ENCODE measurements at places on chromosomes 11 and 22.

- no peak for DNase-seq
Measured at GRCh38 chr11:10623797-10624761, 55.6 kb upstream of the LYVE1 start.

DNA sequence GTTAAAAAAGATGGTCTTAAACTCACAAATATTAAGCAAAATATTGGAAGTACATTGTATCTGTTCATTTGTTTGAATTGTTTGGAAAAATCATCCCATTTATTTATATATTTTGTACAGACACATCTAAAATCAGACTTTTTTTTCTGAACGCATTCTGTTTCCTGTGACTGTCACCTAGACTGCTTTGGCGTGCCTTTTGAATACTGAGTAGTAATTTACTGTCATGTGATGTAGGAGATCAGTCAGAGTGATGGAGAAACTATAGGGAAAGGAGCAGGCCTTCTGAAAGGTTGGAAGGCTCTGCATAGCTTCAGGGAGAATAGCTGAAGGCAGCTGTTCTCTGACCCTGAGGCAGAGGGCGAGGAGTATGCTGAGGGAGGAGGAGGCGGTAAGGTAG, 452.0 kb upstream of the ARHGAP42 start:
- DNase-seq = no peak

GRCh38 chr11:96027021-96027420, 103.1 kb upstream of the MTMR2 start:
- DNase-seq = no peak

DNA sequence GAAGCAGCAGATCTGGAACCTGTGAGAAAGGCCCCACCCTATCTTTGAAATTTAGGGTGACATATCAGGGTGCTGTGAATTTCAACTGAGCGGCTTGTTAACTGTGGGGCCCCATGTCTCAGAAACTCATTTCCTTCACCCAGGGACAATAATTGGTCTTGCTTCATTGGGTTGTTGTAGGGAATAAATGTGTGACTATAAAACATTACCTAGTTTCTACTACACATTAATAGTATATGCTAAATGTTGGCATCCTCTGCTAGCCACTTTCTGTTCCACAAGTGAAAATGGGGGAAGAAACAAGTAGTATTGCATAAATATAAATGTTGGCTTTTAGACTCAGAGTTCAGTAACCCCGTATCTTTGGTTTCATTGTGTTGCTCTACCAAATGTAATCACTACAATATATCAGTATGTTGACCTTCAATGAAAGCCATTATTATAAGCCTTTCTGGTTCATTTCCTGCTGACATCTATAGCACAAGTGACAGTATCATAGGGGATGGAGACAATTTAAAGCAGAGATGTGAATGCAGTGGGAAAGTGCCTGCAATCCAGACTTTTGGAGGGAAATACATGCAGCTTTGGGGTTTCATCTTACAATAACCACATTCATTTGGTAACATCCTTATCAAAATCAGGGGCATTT, 905.5 kb upstream of the RAG2 start:
- DNase-seq = no peak

GRCh38 chr11:89321401-89321800, 143.7 kb downstream of the TYR start:
- no peak for DNase-seq

DNA sequence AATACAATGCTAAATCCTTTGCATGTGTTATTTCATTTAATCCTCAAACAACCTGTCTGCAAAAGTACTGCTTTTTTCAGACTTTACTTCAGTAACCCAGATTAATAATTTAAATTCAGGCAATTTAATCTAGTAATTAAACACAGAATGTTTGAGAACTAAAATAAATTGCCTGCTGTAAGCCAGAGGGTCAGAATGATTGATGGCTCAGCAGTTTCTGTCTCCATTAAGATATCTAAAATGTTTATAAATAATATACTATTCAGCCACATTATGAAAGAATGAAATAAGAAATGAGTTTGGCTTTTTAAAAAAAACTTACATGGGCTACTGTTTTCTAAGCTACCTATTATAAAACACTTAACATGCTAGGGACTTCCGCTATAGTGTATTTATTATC, 846.0 kb downstream of the FAM181B start:
- no peak for DNase-seq

DNA sequence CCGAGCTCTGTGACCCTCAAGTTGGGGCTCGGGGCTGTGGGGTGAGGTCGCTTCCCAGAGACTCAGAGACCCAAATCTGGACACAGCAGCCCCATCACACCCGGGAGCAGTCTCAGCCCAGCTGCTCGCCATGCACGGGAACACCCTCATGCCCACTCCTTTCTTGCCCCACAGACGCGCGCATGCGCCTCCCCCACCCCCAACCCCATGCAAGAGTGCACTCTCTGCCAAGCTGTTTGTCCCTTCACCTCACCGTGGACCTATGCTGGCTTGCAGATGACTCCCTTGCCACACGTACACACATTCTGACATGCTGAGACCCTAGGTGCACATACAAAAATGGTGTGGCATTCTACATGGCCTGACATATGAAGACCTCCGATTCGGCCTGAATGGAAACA, 478 bp upstream of the CD248 start:
- peak; percentile 59 for DNase-seq

DNA sequence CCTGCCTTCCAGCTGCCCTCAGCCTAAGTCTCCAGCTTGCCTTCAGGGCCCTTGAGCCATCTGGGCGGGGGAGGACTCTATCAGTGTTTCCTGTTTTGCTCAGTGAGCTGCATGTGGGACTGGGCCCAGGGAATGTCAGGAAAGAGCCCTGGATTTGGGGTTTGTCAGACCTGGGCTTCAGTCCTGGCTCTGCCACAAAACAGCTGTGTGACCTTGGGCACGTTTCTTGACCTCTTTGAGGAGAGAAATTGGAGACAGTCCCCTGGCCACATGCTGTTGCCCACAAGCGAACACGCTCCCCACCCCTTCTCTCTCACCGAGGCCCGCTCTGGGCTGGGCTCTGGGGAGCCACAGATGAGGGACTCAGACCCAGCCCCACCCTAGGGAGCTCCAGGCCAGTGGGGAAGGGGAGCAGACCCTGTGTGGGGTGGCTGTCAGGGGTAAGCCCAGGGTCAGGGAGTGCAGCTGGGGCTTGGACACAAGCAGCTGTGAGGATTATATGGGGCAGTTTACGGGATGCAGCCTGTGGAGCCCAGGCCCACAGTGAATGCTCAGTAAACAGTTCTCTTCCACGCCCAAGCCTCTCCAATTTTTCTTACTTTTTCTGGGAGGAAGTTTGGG, 12.3 kb downstream of the MYO7A start:
- peak; percentile 59 for DNase-seq

DNA sequence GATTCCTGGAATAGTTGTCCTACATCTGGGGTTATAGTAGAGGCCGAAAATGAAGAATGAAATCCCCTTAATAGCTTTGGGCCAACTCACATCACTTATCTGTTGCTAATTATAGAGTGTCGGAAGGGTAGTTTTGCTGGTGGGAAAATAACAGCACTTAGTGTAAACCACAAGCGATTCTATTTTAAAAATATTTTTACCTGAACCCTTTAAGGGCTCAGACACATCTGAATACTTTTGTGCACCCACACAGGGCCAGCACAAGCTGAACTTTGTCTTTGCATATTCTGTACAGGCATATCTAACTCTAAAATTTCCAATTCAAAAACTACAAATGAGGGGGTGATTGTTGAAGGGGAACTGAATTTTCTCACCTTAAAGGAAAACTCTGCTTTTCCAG, 27.6 kb downstream of the SLC6A5 start:
- no peak for DNase-seq

DNA sequence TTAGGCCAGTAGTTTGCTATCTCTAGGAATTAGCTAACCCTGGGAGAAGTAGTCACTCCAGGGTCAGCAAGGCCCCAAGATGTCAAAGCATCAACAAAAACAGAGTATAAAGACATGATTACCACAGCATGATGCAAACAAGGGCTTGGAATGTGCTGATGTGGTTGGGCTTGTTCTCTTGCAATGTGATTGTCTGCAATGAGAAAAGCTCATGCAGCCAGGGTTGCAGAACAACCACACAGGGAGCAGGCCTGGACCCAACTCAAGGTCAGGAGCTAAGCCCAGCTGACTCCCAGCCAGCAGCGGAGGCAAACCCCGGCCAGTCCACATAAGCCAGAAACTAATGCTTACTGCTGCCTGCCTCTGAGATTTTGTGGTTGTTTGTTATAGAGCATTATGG, 132.4 kb upstream of the ZC3H12C start:
- no peak for DNase-seq

DNA sequence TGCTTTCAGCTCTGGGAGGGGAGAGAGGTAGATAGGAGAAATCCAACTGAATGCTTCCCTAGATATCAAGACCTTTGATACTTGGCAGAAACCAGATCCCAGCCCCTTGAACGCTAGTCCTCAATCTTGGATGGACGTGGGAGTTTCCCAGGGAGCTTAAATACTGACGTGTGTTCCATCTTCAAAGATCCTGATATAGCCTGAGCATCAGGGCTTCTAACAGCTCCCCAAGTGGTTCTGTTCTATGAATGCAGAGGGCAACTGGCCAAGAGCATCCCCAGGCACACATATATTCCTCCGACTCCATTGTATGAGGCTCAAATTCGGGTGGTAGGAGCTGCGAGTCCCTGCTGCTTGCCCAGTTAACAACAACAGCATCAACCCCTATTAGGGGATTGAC, 8.7 kb upstream of the ACCS start:
- DNase-seq = no peak

DNA sequence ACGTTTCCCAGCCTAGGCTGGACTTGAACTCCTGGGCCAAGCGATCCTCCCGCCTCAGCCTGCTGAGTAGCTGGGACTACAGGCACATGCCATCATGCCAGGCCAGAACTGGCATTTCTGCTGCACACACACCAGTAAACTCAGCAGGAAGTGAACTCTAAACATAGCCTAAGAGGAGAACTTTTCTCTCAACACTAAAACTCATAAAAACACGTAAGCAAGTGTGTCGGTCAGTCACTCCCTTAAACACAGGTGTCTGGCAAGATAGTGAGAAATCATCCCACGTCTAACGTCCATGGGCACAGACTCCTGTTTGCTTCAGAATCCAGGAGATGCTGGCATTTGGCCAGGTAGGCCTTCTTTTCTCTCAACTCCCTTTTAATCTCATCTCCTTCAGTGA, 104.8 kb downstream of the RPL27A start:
- DNase-seq = peak; percentile 62

DNA sequence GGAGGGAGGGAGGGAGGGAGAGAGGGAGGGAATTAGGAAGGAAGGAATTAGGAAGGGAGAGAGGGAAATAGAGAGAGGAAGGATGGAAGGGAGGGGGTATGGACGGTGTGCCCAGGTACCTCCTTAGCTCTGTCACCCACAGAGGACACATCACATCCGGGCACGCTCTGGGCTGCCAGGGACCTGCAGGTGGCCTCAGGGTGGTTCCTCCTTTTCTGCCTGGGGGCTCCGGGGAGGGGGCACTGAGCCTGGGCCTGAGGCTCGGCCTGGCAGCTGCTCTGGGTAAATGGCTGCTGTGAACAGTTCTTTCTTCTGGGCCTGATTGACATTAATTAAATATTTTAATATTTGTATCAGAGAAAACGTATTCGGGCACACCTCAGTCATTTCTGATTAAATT, 733.5 kb downstream of the BRD1 start:
- no peak for DNase-seq

DNA sequence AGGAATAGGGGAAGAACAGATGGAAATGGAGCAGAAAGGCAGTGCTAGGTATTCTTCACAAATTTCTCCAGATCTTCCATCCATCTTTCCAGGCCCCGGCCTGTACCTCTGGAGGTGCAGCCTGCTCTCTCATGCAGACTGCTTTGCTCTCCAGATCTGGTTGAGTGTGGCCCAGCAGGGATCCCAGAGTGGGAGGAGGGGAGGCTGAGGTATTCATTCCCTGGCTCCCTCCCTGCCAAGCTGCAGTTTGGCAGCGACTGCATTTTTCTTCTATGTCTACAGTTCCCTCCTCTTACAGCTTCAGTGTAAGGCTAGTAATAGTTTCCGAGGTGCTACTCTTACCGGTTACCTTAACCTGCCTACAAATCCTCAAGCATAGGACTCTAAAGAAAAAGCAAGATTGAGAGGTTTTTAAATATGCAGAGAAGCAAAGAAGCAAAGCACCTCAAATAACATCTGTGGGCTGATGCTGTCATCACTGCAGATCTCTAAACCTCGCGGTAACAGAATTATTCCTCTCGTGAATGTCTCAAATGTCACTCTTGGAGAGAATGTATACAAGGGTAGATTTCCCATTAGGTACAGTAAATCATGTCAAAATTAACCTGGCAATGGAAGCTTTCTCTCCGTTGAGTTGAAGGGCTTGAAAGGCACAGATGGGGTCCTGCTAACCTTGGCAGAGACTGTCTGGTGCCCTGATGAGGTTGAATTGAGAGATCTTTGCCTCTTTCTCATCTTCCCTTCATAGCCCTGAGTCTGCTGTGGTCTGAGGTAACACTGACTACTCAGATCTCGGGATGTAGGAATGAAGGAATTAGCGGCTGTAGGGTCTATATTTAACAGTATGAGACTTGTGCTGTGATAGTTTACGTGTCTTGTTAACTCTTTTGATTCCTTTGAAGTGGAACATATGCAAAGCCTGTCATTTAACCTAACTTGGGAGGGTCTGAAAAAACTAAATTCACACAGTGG, 297.9 kb upstream of the C11orf87 start:
- DNase-seq = no peak

GRCh38 chr11:63290285-63290684, 46.9 kb upstream of the SLC22A25 start:
- no peak for DNase-seq

GRCh38 chr22:26502688-26503561, 9.3 kb downstream of the TFIP11 start:
- DNase-seq = no peak

DNA sequence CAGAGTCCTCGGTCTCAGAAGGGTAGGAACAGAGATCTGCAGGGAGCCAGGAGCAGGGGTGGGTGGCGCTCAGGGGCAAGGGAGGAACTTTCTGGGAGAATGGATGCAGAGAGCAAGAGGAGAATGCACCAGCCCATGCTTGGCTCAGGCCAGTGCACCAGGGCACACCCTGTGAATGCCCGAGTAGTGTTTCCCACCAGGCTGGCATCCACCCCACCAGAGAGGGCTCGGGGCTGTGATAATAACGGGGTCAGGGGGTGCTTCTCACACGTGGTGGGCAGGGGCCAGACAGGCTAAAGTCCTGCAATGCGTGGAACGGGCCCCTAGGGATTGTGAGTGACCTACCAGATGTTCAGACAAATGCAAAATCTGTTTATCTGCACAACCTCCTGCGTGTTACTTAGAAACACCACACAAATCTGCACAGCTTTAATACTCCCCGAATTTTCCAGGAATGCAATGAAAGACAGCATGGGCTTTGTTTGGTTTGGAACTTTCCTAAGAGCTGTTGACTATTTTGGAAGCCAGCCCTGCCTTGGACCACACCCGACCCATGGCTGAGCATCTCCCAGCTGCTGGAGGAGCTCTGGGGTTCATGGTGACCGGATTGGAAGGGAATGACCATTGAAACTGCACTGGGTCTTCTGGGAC, 368.3 kb downstream of the SHANK2 start:
- no peak for DNase-seq

DNA sequence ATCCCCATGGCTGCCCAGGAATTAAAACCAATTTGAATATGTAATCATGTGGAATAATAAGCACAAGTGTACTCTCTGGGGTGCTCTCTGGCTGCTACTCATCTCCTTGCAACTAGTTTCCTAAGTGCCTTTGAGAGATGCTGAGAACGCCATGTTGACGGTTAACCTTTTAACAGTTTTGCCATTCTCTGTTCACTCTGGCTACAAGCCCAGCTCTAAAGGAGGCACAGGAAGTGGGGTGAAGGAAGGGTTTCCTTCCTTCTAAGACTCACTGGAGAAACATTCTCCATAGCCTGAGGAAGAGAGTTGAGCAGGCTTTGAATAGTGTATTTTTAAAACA, 122.0 kb upstream of the ZC3H12C start:
- no peak for DNase-seq

- DNase-seq = no peak
Measured at GRCh38 chr22:33940741-33941140, 20.5 kb upstream of the LARGE1 start.
